ENCODE measurements at places on chromosomes 3 and 15.

DNA sequence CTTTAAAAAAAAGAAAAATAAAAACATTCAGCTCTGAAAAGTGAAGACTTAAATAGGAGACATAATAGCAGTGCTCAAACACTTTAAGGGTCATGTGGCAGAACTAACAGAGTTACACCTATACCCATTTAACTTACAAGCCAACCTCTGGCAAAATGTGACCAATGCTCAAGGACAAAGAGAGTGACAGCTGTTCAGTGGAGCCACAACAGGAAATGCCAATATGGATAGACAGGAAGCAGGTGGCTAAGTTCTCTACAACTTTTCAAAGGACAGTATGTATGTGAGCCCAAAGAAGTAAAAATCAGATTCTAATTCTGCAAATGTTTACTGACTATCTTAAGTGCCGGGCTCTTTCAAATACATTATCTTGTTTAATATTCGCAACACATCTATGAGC is 3.4 kb downstream of the TMCC1 start:
- no peak for DNase-seq

DNA sequence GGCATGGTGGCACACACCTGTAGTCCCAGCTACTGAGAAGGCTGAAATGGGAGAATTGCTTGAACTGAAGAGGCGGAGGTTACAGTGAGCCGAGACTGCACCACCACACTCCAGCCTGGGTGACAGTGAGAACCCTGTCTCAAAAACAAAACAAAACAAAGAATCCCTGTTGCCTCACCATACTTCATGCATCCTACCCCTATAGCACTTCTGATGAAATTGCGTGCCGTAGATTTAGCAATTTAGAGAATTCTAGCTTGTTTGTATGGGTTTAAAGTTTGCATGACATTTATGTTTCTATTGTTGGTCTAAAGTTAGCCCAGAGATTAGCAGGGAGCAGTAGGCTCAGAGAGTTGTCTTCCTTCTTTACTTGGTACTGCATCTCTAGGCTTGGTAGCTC is 7.8 kb downstream of the RAB5A start:
- no peak for DNase-seq

DNA sequence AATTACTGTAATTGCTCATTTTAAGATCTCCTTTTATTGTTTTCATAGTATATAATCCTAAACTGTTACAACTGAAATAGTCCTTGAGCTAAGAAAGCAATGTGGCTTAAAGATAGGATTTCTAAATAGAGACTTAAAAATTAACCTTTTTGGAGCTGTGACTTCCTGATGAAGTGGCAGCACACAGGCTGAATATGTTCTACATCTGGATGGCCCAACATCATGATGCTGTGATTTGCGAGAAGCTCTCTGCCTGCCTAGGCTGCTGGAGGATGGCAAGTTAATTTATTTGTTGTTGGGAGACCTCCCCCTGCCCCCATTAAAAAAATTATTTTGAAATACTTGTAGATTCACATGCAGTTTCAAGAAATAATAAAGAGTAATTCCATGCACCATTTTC is 134.5 kb downstream of the IGF1R start:
- DNase-seq = no peak

GRCh38 chr3:62101488-62101887 is 271.9 kb downstream of the FEZF2 start:
- DNase-seq = no peak
